ENCODE measurements at places on chromosomes 12 and 14.

GRCh38 chr12:95197636-95198035 is 19.6 kb downstream of the FGD6 start:
- DNase-seq, result no peak

GRCh38 chr12:11705010-11705409 is 55.5 kb downstream of the ETV6 start:
- no peak for DNase-seq

DNA sequence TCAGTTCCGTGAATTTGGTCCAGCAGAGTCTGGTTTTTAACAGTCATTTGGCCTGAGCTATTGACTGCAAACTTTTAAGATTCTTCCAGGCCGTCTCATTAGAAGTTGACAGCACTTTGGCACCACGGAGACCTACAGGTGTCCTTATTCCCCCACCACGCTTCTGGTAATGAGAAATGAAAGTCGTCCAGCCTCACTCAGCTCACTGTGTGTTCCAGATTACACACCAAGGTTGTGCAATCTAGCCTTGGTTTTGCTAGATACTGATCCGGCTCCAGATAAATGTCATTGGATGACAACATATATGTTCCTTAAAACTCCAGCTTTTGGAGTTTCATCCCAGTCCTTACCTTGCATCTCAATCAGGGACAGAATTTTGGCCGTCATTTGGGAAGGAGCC is 210.4 kb downstream of the CHST11 start:
- DNase-seq, result no peak

- DNase-seq, result no peak
Observed at GRCh38 chr12:24378548-24379407, 429.3 kb upstream of the SOX5 start.

DNA sequence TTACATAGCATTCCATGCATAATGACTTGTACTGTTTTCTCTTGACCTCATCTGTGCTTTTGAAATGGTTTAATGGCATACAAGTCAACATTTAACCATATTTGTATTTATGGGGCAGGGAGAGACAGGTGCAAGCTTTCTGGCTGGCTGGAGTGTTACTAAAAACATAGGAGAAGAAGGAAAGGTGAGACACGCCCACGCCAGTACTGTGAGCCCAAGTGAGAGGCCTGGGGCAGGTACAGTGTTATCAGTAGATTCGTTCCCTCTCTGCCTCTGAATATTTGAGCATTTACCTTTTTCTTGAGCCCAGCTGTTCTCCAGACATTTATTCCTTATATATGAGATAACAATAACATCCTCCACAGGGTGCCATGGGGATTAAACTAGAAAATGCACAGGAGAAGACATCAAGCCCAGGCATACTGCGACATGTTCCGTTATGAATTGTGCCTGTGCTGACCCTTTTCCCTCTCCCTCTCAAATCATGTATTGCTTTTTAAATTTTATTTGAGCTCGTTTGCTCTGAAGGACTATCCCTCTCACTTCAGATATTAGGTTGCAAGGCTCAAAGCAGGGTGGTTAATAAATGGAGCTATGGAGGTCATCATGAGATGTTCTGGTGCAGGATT is 34.6 kb upstream of the TUBA1C start:
- DNase-seq, result no peak

DNA sequence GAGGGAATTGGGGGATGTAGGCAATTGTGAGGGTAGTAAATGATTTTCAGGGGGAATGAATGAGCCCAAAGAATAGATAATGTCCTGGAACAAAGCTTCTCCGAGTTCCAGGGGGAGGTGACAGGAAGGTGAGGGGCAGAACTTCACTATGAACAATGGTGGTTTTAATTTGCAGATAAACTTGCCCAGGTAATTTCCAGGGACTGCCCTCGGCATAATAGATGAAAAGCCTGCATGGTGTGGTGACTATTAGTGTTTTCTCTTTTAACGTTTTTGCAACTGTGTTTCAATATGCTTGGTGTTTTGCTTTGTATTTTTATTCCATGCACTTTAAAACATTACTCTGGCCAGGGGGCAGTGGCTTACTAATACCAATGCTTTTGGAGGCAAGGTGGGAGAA is 325.2 kb upstream of the RGS6 start:
- DNase-seq, result no peak

DNA sequence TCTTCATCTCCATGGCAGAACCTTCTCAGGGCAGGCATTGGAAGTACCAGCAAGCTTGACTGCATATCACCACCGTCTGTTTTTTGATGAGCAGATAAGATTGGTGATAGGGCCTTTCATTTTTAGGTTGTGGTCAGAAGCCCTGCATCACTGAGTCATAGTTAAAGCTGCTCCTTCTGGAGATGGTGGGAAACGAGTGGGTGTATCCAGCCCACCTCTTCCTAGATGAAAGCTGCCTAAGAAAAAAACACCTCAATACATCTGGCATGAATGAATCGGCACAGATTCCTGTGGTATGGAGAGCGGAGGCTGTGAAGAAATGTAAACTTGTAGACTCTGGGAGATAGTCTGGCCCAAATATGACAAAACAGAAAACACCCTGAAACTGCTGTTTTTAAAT is 248.7 kb upstream of the EGLN3 start:
- DNase-seq, result no peak

- no peak for DNase-seq
Observed at GRCh38 chr14:55547650-55548315, 32.2 kb upstream of the KTN1 start.

GRCh38 chr12:130764475-130765185 is 48.5 kb upstream of the RIMBP2 start:
- no peak for DNase-seq

GRCh38 chr12:22527999-22528398 is 16.3 kb downstream of the C2CD5 start:
- DNase-seq, result no peak

GRCh38 chr12:88063375-88063774 is 34.2 kb upstream of the C12orf50 start:
- DNase-seq, result no peak

DNA sequence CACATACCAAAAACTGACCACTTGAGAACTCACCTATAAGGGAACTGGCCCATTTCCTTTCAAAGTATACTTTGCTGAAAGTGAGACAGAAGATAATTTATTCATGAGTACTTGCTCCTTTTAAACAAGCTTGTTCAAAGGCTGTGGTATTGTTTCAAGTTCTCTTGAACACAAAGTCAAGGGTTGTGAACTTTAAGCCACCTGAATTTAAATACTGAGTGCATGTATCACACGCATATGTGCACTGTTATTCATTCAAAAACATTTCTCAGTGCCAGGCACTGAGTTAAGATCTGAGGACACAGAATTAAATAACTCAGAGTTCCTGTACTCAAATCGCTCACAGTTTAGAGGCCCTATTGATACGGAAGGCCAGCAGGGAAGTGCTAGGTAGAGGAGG is 19.1 kb upstream of the LDHB start:
- DNase-seq, result no peak

DNA sequence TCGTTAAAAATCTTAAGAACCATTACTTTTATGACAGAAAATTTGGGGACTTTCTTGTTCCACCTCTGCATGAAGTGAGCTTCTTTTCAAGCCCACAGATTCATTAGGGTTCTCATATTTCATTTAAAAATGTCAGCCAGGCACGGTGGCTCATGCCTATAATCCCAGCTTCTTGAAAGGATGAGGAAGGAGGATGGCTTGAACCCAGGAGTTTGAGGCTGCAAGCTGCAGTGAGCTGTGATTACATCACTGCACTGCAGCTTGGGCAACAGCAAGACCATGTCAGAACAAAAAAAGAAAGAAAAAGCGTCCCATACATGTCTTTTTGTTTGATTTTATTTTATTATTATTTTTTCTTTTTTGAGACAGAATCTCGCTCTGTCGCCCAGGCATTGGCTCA is 43.4 kb upstream of the ATF1 start:
- no peak for DNase-seq

GRCh38 chr14:34065236-34065635 is 114.4 kb upstream of the EGLN3 start:
- no peak for DNase-seq

- DNase-seq, result no peak
Observed at GRCh38 chr14:95228240-95228639, 70.9 kb upstream of the DICER1 start.

DNA sequence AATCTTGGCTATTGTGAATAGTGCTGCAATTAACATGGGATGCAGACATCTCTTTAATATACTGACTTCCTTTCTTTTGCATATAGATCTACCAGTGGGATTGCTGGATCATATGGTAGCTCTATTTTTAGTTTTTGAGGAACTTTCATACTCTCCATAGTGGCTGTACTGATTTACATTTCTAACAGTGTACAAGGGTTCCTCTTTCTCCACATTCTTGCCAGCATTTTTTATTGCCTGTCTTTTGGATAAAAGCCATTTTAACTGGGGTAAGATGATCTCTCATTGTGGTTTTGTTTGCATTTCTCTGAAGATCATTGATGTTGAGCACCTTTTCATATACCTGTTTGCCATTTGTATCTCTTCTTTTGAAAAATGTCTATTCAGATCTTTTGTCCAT is 8.4 kb downstream of the AMDHD1 start:
- DNase-seq, result no peak

GRCh38 chr14:101593411-101594238 is 32.3 kb downstream of the DIO3 start:
- DNase-seq, result no peak

GRCh38 chr12:102948941-102949352 is 8.5 kb upstream of the ASCL1 start:
- DNase-seq, result no peak

- DNase-seq, result no peak
Observed at GRCh38 chr12:131058700-131059099, 105.0 kb downstream of the ADGRD1 start.

DNA sequence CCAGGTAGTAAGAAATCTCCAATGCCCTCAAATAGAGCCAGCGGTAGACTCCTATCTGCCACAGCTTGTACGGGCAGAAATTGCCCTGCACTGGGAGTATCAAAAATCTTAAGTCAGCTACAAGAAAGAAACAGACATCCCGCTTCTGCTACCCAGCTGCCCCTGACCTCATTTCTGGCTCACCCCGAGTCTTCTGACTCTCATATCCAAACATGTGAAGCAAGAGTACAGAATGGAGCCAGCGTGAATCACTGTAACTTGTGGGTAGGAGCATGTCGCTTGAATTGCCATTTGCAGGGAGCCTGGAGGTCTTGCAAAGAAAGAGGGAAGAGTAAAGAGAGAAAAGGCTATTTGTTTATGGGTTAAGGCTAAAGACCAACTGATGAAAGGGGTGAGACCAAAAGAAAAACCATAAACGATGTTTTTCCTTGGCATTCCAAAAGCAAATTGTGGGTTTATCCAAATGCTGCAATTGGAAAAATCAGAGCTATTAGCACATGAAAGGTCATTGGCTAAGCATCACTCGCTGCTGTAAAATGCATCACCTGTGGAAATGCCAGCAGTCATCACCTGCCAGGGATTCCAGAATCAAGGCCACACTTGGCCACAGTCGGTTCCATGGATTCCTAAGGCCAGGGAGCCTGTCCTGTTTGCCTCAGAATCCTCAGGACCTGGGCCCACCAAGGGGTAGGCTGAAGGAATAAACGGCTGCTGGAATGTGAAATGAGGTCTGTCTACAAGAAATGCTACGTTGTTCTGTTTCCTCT is 86.6 kb downstream of the FOXN3 start:
- DNase-seq, result no peak

DNA sequence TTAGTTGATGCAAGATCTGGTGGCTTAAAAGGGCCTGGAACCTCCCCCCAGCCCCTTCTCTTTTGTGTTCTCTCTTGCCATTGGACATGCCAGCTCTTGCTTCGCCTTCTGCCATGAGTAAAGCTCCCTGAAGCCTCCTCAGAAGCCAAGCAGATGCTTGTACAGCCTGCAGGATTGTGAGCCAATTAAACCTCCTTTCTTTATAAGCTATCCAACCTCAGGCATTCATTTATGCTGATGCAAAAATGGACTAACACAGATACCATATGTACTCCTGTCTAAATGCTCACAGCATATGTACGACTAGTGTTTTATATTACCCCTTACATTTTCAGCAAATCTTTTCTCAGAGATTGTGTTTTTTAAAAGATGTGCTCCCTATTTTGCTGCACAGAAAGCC is 26.7 kb downstream of the CLEC1A start:
- no peak for DNase-seq

DNA sequence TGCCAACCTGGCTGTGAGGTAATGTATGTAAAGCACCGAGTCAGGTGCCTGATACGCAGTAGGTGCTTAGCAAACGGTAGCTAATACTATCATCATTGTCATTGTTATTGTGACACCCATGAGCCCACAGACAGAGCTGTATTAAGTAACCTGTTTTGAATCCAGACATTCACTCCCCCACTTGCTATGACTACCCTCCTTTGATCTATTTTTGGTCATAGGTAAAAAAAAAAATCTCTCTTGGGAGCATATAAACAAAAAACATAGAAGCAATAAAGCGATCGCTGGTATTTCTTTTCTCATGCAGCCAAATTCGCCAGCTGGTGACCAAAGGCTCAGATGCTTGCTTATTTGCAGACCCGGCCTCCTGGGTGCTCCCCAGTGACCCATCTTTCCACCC is 330.2 kb downstream of the DPF3 start:
- no peak for DNase-seq

DNA sequence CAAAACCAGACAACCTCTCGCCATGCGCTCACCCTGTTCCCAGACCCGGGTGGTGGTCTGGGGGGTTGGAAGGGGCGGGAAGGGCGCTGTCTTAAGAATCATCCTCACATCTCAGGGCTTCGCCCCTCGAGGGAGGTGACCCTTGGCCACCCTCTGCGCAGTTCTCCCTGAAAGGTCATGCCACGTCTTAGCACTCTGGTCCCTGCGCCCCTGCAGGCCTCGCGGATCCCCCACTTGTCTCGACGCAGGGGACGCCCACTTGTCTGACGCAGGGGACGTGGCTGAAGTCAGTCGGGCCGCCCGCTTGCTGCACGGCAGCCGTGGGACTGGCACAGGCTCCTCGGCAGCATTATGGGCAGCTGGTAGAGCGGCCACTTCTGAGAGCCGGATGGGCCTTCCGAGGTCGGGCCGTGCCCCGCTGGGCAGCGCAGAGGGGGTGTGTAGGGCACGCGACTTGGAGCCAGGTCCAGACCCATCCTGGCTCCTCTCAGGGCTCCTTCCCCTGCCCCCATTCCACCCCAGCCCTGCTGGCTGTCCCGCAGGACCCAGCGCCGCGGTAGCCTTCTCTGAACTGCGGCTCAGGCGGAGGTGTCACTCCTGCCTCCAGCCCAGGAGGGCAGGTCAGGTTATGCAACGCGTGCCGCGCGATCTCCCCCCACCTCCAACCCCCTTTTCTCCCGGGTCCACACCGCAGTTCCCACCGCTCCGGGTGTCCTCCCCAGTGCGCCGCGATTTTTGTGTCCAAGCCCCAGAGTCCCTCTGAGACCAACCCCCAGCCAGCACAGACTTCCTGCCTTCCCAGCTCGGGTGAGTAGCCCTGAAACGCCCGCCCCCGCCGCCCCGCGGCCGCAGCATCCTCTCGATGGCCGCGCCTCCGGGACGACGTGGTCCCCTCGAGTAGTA is 40.9 kb upstream of the CAPRIN2 start:
- peak; percentile 8 for DNase-seq

GRCh38 chr12:112713471-112713870 is 78.1 kb upstream of the RPH3A start:
- DNase-seq, result no peak

DNA sequence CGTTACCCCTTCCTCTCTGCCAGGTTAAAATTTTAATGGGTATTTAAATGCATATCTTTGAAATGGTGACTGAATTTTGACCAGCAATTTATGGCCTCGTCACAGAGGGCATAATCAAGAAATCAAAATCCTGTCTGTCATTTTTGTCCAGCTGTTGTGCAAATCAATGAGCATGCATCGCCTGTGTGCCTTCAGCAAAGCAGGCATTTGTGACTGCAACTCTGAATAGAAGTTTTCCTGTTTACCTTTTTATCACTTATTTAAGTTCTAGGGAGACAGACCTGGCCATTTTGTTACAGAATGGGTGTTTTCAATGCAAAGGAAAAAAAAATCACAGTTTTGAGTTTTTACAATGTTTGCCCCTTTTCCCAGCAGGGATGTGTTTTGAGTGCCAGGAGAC is 107.4 kb downstream of the PPM1A start:
- DNase-seq, result no peak
